ENCODE measurements at places on chromosomes 1 and 21.

GRCh38 chr1:38138498-38139233 lies 92.1 kb upstream of the POU3F1 start:
- DNase-seq: no peak

DNA sequence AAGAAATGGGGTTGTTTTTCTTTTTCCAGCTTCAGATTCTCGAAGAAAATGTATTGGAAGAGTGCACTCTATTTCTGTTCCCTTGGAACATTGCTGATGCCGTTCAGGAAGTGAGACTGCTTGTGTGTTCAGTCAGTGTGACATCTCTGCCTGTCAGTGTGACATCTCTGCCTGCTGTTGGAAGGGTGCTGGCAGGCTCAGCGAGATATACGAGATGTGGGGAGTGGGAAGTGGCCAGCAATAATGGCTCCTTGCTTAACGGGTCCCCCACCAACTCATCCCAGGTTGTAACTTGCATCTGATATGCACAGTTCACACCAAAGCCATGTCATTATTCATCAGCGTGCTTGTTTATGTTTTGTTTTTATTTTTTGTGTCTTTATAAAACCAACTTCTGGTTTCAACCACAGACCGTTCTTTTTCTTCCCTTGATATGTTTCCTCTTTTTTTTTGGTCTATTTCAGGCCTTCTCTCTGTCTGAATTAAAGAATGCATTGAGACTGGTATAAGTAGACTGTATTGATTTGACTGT lies 145.4 kb downstream of the GALNT2 start:
- DNase-seq: no peak

DNA sequence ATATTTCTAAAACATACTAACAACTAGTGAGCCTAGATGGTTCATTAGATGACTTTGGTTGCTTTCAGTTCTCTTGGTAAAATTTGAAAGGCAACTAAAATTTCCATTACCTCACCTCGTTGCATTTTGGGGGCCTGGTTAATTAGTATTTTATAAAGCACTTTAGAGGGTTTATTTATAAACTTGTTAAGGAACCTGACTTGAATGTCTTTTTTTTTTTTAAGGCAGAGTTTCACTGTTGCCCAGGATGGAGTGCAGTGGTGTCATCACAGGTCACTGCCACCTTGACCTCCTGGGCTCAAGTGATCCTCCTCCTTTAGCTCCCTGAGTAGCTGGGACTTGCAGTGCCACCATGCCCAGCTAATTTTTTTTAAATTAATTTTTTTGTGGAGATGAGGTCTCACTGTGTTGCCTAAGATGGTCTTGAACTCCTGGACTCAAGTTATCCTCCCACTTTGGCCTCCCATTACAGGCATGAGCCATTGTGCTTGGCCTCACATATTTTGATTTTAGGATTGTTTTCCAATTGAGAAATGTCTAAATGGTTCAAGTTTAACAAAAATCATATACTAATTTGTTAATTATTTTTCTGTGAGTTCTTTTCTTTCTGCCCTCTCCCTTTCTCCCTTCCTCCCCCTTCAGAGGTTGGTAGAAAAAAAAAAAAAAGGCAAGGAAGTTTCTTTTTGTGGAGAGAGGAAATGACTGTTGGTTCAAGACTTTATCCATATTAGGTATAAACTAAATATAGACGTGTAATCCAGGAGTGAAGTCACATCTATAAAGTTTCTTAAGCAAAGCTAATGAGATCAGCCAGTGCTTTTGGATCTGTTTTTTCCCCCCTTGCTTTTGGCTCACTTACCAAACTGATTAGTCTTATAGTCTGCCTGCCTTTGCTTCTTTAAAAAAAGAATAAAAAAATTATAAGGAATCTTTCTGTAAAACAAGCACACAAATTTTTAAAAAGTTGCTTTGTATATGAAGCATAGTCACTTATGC lies 24.7 kb downstream of the CLIC4 start:
- no peak for DNase-seq

- no peak for DNase-seq
Measured at GRCh38 chr21:41684381-41685245, 82.2 kb downstream of the RIPK4 start.

- DNase-seq: no peak
Measured at GRCh38 chr1:22359427-22359826, 92.2 kb upstream of the ZBTB40 start.

Data from activated naive CD4-positive, alpha-beta T cell treated with anti-CD3 and anti-CD28 coated beads, Interleukin-2, amount 50 U/mL, for 72 hours (primary cell).